ENCODE measurements at places on chromosomes 12 and 14.

DNA sequence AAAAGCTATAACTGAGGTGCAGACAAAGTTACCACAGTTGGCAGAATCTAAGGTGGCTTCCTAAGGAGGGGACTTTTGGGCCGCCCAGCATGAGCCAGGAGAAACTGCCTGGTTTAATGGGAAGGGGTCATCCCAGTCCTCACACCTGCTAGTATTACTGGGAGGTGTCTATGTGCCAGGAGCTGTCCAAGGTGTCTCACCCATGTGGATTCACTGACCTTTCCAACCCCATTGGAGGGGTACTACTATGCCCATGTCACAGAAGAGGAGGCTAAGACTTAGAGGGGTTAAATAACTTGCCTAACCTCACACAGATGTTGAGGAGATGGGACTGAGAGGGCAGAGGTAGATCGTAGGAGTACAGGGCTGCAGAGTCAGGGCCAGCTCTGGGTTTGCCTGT lies 10.2 kb downstream of the ABCB9 start:
- no peak for DNase-seq

- no peak for DNase-seq
Measured at GRCh38 chr12:128974881-128975280, 121.6 kb downstream of the GLT1D1 start.

- DNase-seq = no peak
Measured at GRCh38 chr12:92973614-92974013, 44.5 kb upstream of the EEA1 start.

GRCh38 chr12:27777141-27777540 lies 2.9 kb upstream of the KLHL42 start:
- no peak for DNase-seq

GRCh38 chr14:91837076-91837475 lies 30.3 kb downstream of the TC2N start:
- DNase-seq = no peak

- DNase-seq = no peak
Measured at GRCh38 chr14:105283028-105283427, 17.8 kb downstream of the BRF1 start.

GRCh38 chr12:113889076-113889475 lies 77.0 kb downstream of the RBM19 start:
- DNase-seq = no peak

GRCh38 chr14:36362648-36363047 lies 42.2 kb upstream of the MBIP start:
- DNase-seq = no peak

DNA sequence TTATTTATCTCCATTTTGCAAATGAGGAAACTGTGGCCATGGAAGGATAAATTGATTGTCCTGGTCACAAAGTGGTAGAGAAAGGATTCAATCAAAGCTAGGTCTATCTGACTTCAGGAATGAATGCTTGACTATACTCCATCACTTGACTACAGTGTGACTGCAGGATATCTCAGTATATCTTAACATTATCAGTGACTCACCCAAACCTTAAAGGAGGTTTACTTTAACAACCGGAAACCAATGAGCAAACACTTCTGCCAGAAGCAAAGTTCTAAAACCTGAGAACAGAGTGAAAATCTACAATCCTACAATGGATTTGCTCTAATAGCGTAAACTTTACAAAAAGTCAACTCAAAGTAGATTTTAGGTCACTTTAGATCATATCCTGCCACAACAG lies 277.0 kb downstream of the CEP128 start:
- DNase-seq = no peak

GRCh38 chr14:74940956-74941565 lies 14.3 kb downstream of the PGF start:
- DNase-seq = no peak

- DNase-seq = no peak
Measured at GRCh38 chr12:5773550-5773949, 171.5 kb downstream of the ANO2 start.

GRCh38 chr14:59484639-59485175 lies 390 bp downstream of the JKAMP start:
- no peak for DNase-seq

DNA sequence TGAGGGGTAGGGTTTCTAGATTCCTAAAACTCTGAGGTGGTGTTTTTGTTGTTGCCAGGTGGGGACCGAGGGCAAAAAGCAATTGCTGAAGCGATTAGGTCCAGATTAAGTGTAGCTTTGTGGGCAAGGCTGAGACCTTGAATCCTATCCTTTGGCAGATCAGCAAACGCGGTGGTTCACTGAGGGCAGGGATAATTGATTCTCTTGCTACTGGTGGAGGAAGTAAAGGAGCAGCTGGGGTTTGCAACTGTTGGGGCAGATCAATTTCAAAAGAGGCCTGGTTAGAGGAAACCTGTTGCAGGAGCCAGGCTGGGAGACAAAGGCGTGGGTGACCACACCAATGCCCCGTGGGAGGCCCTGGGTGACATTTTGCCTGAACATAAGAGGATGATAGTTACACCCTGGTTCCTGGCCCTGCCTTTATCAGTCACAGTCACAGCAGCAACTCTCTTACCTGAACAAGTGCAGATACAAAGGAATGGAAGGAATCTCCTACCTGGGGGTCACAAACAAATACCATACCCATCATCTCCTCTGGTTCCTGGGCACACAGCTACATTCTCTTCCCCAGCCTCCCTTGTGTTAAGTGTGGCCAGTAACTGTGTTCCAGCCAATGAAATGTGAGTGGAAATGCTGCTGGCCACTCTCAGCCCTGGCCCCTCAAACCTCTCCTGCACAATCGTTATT lies 43.3 kb upstream of the RASSF3 start:
- DNase-seq = no peak

DNA sequence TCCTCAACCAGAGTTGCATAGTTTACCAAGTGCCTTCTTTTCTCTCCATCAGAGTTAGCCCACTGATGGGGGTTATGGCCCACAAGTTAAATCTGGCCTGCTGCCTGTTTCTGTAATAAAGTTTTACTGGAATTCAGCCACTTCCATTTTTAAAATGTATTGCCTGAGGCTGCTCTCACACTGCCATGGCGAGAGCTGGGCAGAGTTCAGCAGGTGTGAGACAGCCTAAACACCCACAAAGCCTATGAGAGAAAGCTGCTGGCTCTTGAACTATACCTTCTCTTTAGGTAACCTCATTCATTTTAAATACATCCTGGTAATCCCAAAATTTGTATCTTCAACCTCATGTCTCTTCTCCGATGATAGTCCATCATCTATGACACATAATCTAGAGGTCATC lies 86.1 kb downstream of the BCL2L14 start:
- DNase-seq = no peak

DNA sequence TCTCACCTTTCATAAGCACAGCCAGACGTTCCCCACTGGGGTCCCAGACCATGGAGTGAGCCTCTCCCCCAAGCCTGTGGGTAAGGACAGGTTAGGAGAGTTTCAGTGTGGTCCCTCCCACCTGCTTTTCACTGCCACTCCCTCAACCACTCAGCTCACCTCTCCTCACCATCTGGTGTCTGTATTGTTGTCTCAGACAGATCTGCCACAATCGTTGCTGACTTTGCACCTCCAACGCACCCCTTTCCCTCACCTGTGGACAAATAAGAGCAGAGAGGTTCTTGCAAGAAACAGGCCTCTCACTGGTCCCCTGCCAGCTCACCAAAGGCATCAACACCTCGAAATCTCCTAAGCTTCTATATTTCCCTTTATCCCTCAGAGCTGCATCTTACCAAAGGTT lies 8.8 kb downstream of the MYG1 start:
- DNase-seq = no peak

DNA sequence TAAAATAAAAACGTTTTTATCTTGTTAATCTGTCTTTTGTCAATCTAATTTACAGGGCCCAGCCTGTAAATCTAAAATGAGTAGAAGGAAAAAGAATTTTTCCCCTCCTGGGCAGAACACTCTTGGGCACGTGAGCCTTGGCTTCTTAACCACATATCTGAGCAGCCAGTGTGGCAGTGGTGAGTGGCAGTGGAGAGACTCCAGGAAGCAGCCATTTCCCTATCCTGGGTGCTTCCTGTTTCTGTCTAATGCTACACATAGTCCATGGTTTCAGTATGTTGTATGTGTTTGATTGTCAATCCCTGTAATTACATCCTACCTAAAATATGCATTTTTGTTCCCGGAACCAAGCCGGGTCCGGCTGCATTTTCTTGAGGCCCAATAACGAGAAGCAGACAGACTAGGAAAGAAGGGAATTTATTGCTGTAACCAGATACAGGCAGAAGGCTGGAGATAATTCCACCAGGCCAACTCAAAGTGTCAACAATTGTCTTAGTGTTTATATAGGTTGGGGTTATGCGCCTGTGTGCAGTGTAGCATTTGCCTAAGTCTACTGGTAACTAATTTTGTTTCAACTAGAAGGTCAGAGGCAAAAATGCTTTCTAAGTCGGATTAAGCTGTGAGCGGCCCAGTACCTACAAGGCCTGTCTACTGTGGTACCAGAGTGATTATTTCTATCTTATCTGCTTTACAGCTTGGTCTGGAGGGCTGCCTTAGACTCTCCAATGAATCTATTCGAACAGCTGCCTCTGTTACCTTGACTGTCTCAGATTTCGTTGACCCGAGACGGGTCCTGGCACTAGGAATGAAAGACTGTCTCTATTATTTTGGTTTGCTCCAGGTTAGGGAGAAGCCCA lies 82.4 kb upstream of the RESF1 start:
- DNase-seq = no peak

- DNase-seq = no peak
Measured at GRCh38 chr14:63867933-63868921, 15.4 kb downstream of the SYNE2 start.

DNA sequence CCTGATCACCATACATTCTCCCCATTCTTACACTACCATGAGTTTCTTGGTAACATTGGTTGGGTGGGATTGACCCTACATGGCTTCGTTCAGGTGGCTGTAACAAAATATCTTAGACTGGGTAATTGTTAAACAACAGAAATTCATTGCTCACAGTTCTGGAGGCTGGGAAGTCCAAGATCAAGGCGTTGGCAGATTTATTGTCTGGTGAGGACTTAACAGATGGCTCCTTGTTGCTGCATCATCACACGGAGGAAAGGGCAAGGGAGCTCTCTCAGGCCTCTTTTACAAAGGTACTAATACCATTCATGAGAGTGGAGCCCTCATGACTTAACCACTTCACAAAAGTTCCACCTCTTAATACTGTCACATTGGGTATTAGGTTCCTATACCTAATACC lies 116.7 kb upstream of the EGLN3 start:
- DNase-seq = no peak

- DNase-seq = no peak
Measured at GRCh38 chr12:81958406-81958805, 199.3 kb upstream of the PPFIA2 start.

GRCh38 chr14:63470962-63471793 lies 72.0 kb downstream of the PPP2R5E start:
- DNase-seq = no peak

DNA sequence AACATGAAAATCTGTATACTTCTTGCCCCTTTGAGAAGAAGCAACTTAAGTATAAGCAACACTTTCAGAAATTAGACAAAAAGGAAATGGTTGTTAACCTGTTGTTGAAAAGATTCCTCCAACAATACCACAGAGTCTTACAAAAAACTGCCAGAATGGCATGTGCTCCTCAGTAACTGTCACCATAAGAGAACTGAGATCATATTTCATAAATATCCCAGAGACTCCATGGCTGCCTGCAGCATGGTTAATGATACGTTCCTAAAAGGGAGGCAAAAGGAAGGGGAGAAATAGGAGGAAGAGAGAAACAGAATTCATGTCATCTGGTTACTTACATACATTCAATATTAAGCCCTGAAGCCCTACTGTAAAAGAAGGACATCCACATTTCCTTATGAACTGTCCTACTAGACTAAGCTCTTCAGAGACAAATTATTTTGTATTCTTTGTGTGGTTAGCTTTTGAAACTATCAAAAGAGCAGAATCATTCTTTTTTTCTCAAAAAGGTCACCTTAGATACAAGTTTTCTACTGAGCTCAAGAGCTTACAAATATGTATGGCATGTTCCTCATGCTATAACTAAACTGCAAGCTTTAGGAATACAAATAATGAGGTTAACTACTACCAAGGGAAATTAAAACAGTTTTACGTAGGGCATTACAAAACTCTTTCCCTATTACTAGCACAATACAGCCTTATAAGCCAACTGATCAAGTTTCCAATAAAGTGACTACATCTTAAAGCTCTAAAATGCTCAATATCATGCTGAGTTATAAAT lies 37.8 kb downstream of the ERGIC2 start:
- no peak for DNase-seq

GRCh38 chr12:57237932-57238853 lies 8.7 kb downstream of the SHMT2 start:
- no peak for DNase-seq

- DNase-seq = no peak
Measured at GRCh38 chr12:131861261-131862083, 33.0 kb upstream of the ULK1 start.

- DNase-seq = no peak
Measured at GRCh38 chr12:93466625-93467350, 526 bp upstream of the MRPL42 start.

- peak; percentile 84 for DNase-seq
Measured at GRCh38 chr12:10673659-10674384, at the start of gene STYK1. Gene STYK1 (minus strand): TSS chr12:10674052. CDS start chr12:10634618, 39,434 bp downstream.

DNA sequence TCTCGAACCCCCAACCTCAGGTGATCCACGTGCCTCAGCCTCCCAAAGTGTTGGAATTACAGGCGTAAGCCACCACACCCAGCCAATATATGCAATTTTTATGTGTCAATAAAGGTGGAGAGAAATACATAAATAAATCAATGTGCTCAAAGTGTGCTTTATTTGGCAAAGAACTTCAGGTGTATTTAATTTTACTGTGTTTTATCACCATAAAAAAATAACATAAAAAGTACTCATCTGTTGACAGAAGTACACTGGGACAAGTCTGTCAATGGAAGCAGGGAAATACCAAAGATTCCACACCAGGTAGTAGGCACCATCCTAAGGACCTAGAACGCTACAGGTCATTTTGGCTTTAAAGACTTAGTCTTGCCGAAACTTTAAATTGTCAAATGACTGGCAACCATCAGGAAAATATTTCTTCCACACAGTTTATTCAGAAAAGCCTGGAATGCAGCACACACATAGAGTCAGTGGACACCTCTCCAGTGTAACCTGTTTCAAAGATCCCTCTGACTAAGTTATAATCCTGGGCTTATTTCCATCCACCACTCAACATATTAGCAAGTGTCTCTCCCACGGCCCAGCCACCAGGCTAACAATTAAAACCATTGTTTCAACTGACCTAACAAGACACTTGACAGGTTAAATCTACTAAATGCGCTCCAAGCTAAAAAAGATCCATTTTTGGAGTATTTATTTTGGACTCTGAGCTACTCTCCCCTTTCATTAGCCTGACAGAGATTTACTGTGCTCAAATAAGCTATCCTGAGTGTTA lies 4.2 kb downstream of the ERO1A start:
- DNase-seq = no peak

DNA sequence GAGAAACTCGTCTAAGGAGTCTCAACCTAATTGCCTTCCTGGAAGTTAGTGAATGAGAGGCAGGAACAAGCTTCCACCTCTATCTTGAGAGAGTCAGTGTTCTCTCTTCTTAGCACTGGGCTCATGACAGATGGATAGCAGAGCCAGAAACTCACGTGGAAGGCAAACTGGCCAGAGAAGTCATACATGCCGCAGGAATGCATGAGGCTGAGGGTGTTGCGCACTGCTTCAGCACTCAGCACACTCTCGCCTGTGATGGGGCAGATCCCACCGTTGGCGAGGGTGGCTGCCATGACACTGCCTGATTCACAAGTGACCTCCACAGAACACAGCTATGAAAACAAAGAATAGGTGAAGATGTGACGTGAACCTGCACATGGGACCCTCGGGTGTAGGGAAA lies 6.0 kb downstream of the SPRYD4 start:
- DNase-seq = no peak
